AG09309 (cell line): ENCODE measurements at places on chromosomes 3 and 15.

DNA sequence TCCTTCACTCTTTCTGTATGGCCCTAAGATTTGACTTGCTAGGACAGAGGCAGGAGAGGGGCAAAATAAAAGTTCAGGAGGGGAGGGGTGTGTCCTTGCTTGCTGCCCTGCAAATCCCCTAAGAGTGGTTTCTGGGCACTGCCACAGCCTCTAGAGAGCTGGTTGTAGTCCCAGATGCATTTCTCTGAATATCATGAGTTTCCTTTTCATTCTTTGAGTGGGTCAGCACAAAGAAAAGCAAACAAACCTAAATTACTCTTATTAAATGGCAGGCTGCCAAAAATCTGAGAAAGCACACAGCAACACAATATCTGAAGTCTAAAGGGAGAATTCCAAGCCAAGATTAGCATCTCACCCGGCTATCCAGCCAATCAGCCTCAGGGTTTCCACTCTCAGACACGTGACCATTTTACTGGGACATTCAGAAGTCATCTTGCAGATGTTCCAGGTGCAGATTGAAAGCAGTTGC, 919.3 kb downstream of the TUSC7 start:
- no peak for DNase-seq

DNA sequence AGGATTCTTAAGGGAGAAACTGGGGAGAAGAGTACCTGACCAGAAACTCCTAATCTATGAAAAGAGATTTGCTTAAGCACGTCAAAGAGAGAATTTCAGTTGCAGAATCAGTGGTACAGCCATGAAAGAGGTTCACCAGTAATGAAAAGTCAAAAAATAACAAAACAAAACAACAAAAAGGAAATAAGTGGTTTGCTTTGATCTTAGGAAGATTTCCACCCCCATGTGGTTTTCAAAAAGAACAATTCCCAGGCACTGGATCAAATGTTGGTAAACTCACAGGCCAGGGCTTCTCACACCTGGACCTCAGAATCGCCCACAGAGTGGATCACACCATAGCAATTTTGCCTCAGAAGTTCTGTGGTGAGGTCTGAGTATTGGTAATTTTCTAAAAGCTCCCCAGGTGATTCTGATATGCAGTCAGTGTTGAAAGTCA, 67.5 kb downstream of the TMEM39A start:
- no peak for DNase-seq

DNA sequence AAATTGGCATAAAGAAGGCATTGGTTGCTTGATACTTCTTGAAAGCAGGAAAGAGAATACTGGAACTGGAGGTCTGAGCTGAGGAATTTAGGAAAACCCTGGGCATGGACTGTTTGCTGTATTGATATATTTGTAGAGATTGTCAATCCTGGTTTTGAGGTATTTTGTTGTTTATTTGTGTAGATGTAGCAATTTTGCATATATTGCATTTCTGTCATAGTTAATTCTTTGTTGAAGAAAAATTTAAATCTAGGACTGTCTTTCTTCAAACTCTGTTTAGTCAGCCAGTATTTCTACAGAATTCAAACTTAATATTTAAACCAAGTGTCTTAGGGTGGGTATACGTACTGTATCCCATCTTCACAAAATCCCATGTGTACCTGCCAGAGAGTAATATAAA, 9.5 kb downstream of the STT3B start:
- DNase-seq = no peak

DNA sequence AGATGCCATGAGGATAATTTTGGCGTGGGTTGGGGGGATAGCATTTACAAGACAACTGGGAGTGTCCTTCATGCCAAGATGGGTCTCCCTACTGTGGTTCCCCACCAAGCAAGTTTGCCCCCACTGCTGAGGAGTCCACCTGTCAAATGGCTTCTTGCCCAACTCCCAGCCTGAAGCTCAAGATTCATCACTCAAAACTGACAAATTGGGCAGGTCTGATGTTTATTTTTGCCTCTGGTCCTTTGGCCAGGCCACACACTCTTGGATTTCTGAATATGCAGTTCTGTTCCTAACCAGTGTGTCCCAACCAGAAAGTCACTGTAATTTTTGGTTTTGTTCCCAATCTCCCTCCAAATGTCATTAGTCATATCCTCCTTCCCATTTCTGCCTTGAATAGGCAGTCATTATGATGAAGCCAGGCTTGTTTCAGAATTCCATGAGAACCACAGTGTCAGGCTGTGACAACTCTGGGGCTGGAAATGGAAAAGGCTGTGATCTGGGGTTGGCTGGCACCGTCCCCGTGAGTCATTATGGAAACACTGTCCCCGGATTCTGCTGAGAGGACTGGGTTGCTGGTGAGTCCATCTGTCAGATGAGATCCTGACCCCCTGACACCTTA, 29.3 kb upstream of the MEF2A start:
- DNase-seq = no peak

DNA sequence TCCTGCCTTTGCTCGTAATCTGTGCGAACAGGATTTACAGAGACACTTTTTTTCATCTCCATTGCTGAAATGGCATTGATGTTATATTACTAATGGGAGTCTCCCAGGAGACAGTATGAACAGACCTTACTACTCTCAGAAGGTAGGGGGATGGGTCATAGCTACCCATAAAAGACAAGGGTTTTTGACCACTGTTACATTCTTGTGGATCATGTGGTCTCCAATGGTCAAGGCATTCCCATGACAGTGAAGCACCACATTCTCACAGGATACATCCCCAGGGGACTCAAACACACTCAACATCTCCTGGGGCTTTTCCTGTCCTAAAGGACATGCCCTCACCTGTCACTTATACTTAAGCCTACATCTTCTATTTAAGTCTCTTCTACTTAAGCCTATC, 40.8 kb downstream of the MKRN3 start:
- no peak for DNase-seq

- no peak for DNase-seq
Observed at GRCh38 chr3:186653984-186654383, 11.8 kb upstream of the HRG start.
